ENCODE measurements at places on chromosomes 5 and 9.

DNA sequence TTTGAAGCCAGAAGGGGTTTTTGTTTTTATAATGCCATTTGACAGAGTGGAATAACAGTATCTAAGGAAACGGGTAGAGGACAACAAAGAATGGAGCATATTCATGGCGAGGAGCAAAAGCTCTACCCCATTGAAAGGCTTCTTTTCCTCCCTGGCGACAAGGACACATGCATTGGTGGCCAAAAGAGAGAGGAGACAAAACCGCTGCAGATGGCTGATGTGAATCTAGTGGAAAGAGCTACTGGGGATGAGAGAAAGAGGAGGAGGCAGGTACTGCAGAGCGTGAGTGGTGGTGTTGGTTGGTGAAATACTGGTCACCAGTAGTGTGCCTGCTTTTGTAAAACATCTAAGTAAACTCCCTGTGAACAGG lies 491 bp downstream of the APC start:
- DNase-seq: peak; percentile 29

DNA sequence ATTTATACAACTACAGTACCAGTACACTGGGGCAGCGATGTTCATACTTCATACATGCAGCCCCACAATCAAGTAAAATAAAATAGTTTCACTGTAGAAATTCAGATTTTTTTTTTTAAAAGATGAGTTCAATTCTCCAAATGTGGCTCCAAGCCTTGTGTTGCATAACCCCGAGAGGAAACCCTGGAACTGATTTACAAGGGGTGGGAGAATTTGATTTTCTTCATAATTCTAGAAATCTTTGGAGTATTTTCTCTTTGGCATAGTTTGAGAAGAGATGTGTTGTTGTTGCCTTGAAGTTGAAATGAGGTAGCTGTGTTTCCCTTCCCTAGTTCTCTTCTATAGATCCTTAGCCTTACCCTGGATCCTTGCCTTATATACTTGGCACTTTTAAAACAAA lies 3.1 kb downstream of the RHOBTB3 start:
- no peak for DNase-seq

- DNase-seq: no peak
Measured at GRCh38 chr9:5025416-5025815, 40.3 kb downstream of the JAK2 start.

- no peak for DNase-seq
Measured at GRCh38 chr5:143896966-143897365, 85.0 kb downstream of the HMHB1 start.

DNA sequence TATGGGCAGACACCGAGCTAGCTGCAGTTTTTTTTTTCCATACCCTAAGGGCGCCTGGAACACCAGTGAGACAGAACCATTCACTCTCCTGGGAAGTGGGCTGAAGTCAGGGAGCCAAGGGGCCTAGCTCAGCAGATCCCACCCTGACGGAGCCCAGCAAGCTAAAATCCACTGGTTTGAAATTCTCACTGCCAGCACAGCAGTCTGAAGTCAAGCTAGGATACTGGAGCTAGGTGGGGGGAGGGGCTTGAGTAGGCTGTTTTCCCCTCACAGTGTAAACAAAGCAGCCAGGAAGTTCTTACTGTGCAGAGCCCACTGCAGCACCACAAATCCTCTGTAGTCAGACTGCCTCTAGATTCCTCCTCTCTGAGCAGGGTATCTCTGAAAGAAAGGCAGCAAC lies 151.7 kb upstream of the HCN1 start:
- no peak for DNase-seq

DNA sequence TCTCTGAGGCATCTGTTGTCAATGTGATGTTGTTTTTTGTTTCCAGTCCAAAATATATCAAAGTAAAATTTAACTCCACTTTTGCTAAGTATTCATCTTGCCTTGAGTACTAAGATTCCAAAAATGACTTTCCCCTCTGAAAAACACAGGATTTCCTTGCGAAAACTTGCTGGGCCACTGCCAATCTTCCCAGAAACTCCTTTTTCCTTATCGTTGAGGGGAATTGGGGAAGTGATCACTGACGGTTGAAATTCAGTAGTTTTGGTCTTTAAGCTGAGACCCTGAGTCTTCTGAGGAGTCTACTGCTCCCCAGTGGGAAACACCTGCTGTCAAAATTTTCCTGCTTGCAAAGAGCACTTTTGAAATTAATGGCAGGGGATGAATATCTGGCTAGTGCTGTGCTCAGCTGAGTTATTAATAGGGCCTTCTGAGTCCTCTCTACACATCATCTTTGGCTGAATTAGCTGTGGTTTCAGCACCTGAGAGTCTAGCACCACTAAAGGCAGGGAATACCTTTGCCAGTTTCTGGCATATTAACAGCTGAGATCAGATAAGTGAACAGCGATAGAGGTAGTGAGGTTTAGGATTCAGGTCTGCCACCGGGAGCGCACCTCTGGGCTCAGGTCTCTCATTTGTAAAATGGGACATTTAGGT lies 18.0 kb downstream of the TLR4 start:
- no peak for DNase-seq

DNA sequence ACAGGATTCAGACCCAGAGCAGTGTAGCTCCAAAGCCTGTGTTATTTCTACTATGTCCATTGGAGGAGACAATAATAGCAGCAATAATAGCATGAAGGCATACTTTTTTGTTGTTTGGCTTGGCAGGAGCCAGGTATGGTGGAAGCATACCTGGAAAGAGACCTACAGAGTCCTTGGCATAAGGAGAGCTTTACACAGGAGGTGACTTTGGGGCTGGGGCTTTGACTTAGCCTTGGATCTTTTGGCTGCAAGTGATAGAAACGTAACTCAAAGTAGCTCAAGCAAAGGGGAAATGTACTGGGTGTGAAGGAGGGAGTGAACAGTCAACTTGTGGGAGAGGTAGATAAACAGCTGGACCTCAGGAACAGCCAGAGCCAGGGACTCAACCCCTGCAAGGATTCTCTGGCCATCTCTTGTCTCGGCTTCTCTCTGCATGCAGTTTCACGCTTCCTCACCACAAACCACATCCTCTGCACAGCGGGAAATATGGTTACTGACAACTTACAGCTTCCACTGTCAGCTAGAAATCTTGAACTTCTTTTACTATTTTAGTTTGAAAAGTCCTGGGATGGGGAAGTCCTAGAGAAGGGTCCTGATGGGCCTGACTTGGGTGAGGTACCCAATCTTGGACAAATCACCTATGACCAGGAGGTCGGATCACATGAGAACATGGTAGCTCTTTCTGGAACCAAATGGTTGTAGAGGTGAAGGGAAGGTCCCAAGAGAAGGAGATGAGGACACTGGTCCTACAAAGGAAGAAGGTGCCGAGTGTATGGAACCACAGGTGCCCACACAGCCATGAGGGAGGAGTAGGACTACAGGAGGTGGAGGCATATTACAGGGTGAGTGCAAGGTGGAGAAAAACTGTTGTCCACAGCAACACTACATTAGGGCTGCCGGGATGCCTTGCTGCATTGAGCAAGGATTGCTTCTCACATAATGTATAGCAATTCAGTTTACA lies 47.0 kb upstream of the TGFBR1 start:
- DNase-seq: peak; percentile 90

GRCh38 chr5:1342268-1342667 lies 2.6 kb downstream of the CLPTM1L start:
- no peak for DNase-seq

DNA sequence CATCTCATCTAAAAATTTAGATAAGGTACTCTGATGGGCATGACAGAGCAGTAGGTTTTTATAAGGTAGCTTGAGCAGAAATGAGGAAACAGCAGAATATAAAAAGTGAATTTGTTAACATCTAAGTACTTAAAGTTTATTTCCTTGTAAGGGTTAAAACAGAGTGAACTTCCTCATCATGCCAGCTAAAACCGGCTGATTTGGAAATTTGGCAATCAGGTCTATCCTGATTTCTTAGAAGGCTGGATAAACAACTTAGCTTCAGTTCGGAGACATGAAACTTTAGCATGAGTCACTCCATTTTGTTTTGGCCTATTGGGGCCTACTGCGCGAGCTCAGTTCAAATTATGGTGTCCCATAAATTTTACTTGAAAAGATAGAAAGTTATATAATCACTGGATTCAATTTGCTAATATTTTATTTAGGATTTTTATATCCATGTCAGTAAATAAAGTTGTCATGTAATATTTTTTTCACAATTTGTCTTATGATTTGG lies 241.6 kb upstream of the RORB start:
- DNase-seq: no peak

DNA sequence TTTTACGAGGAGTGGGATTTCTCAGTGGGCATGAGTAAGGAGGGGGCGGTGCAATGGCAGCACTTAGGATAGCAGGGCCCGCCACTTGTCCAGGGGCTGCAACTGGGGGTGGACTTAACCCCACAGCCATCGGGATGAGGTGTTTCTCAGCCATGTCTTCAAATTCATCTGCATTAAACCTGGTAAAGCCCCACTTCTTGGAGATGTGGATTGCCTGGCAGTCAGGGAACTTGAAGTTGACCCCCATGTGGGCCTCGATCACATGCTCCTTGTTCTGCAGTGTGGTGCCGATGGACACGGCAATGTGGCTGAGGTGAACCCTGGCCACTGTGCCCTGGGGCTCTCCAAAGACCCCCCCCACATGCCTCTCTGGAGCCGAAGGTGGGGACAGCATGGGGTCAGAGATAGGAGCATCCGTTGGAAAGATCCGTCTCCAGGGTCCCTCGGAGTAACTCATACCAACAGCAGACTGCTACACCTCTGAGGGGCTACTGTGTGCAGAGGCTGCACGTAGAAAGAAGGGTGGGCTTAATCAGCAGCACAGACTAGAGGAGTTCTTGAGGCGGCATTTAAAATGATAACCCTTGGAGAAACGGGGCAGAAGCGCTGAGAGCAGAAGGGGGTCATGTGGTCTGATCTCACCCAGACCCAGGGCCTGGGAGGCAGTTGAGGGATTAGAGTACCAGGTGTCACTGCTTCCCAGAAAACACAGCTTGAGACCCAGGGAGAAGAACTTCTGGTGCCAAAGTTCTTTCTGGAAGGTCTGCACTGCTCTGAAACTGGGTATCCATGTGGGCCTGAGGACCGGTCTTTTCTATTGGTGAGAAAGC lies 141.4 kb downstream of the MTX3 start:
- DNase-seq: no peak

DNA sequence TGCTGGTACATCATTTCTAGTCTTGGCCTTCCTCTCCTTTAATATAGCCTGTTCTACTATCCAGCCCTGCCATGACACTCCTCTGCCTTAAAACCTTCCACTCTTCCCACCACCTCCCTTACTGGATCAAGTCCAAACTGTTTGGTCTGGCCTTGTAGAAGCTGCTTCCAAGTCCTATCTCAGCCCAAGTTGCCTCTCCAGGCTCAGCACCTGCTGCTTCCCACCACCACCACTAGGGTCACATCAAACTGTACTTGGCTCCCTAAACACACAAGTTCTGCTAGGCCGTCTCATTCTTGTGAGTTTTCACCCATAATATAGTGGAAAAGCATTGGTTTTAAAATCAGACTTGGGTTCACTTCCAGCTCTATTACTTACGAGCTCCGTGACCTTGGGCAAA lies 1.4 kb downstream of the NDUFA8 start:
- peak; percentile 47 for DNase-seq

DNA sequence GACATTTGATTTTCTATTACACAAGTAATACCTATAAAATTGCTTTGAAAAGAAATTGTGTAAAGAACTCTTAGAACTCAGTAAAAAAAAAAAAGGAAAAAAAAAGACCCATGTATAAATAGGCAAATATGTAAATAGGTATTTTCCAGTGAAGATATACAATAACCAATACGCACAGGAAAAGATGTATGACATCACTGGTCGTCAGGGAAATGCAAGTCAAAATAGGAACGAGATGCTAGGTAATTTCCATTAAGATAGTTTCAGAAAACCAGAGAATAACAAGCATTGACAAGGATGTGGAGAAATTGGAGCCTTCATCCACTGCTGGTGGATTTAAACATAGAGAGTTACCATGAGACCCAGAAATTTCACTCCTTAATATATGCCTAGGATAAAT lies 708.8 kb downstream of the MTRR start:
- no peak for DNase-seq

DNA sequence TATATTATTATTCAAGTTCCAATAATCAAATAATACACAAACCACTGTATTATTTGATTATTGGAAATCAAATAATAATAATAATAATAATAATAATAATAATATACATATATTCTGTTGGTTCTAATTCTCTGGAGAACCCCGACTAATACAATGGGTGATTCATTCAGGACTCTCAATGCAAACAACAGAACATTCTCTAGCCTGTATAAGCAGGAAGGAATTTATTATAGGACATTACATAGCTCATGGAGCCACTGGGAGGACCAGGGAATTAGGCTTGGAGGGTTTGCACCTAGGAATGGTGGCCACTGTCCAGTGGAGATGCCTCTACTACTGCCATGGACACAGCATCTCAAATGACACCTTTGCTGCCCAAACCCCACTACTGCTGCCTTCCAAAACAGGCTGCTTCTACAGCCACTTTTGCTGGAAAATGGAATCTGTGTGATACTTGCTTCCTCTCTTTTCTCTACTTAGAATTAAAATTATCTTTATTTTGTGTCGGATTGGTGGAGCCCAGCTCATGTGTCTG lies 25.9 kb downstream of the PTGS1 start:
- DNase-seq: no peak

DNA sequence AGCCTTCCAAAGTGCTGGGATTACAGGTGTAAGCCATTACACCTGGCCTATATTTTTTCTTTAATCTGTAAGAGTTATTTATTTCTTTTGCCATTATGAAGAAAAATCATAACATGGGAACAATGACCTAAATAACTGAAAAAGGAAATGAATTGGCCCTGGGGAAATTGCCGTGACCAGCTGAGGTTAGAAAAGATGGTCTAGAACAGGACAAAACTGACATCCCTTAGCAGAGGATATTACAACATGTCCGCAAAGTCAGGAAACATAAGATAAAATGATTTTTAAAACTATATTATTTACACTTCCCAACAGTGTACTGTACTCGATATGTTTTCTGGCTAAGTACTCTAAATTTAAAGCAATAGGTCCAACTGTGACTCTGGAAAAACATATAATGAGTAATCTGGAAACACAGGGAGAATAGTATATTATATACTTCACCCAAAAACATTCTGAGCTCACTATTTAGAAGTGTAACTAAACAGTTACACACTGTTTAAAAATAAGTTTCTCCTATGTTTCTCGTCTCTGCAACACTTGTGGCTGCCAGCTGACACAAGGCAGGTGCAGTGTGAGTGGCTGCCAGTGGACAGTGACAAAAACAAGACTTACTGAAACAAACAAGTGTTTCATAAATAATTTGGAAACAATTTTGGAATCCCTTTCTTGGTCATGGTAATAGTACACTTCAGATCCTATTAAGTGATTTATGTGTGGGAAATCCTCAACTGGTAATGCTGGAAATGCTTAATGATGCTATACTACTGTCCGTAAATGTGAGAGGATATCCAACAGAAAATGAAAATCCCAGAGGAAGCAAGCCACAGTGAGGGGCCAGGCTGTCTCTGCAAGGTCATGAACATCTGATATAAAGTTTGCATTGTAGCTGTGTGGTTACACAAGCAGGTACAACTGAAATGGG lies 69.1 kb downstream of the C9orf85 start:
- no peak for DNase-seq
